T-cell (primary cell): ENCODE measurements at places on chromosomes 5 and 9. TPM values are rescaled to one million over a fixed set of nuclear protein-coding genes. Genes with fewer than 3 reads are reported as not detected.

GRCh38 chr9:81028504-81028903 lies 660.8 kb downstream of the TLE1 start:
- DNase-seq = no peak

GRCh38 chr9:72864327-72864726 lies 88.5 kb downstream of the ALDH1A1 start:
- no peak for DNase-seq

DNA sequence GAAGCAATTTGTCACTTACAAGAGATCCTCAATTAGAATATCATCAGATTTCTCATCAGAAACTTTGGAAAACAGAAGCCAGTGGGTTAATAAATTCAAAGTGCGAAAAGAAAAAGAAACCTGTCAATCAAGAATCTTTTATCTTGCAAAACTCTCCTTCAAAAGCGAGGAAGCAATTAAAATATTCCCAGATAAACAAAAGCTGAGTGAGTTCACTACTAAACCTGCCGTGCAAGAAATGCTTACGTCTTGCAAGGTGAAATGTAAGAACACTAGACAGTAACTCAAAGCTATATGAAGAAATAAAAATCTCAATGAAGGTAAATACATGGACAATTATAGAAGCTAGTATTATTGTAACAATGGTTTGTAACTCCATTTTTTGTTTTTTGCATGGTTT lies 62.8 kb upstream of the IL33 start:
- no peak for DNase-seq

Gene DCAF12
- total RNA-seq = 27.4 TPM

Gene SMIM33
- total RNA-seq = 0.58 TPM

DNA sequence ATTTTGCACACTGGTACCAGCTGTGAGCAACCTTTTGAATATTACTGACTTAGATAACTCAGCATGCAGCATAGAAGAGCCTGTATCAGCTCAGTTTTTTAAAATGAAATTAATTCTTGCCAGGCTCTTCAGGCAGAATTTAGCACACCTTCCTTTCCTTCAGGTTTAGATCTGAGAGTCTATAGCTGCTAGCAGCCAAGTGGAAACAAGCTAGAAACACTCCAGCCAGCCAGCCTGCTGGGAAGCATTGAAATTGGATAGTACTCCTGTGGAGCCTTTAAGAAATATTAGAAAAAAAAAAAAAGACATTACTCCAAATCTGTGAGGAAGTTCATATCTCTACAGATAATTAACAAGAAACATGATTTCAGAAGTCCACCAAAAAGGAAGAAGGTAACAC lies 812.2 kb downstream of the DTWD2 start:
- no peak for DNase-seq
